Germinal center (tissue), 1 donor: ENCODE measurements at places on chromosomes 12 and 14.

GRCh38 chr12:17595111-17595510, 494.9 kb downstream of the RERGL start:
- no peak for DNase-seq

DNA sequence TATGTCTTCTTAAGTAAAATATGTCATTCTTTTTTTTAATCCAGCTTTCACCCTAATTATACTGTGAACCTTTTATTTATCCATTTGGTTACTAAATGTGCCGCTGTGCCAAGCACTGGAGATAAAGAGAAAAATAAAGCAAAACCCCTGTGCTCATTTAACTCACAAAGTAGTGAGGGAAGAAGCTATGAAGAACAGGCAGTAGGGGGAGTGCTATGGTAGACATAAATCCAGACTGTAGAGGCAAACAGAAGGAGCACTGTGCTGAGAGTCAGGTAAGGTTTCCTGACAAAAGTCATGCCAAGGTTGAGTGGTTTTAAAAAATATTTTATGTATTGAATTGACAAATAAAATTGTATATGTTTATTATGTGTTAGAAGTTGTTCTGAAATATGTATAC, 188.5 kb upstream of the SYT10 start:
- DNase-seq, result no peak

- no peak for DNase-seq
These were observed 2.0 kb downstream of the PELI2 start for GRCh38 chr14:56120091-56120691.

DNA sequence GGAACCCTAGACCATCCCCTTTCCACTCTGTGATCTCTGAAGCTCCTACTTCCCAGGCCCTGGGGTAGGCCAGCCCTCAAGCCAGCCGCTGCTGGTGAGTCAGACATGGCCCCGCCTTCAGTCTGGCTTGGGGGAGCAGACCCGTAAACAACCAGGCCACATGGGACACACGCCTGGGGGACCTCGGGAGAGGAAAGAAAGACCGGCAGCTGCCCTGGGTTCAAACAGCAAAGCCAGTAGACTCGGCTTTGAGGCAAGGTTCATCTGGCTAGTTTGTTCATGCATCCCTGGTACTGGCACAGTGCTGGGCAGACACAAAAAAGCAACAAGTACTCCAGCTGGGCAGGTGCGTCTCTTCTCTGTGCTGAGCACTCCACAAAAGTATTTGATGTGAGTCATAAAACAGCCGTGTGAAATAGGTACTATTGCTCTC, 101.9 kb downstream of the SETD3 start:
- no peak for DNase-seq

DNA sequence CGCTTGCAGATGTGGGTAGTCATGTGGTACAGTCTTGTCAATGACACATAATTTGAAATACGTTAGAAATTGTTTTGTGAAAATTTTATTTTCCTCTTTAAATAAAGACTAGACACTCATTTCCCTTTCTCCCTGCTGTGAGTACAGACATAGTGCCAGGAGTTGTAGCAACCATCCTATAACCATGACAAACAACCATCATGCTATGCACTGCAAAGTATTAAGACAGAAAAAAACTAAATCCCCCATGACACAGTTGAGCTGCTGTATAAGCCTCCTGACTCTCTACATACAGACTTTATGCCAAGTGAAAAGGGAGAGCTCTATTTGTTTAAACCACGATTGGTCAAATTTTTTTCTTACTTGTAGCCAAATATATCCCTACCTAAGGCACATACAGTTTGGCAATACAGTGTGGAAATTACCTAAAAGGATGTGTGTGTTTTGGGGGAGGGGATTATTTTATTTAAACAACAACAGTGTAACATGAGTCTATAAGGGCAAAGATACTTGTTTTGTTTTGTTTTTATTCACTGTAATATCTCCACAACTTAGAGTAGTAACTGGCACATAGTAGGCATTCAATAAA, 45.0 kb upstream of the KRR1 start:
- no peak for DNase-seq

DNA sequence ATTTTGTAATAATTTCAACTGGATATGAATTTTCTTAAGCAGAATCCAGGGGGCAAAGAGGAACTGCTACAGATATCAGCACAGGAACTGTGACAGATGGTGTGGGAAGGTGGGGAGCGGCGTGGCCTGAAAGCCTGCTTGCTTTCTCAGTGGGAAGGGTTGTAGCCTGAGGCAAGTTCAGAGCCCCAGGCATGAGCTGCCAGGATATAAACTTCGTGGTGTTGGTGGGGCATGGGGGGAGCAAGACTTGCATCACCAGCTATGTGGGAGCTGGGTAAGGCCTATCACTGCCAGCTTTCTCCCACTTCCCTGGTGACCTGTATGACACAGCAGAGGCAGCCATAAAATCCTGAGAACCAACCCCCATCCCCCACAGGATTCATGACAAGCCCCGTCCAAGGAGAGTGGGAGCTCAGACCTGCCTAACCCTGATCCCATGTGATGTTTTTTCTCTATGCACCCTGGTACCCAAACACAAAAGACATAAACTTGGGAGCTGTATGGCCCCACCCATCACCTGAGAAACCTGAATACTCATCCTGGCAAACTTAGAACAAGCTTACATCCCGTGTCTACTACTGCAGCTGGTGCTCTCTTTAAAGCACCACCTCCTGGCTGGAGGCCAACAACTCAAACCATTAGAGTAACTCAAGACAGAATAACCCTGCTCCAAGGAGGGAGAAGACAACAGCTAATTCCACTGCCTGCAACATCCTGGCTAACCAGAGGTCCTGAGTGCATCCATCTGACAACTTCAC, 16.5 kb downstream of the CLEC1A start:
- no peak for DNase-seq

GRCh38 chr14:78863143-78863542, 693.0 kb downstream of the NRXN3 start:
- DNase-seq, result no peak
